ENCODE measurements at places on chromosomes 5 and 9. TPM values are rescaled to one million over a fixed set of nuclear protein-coding genes. Genes with fewer than 3 reads are reported as not detected.

DNA sequence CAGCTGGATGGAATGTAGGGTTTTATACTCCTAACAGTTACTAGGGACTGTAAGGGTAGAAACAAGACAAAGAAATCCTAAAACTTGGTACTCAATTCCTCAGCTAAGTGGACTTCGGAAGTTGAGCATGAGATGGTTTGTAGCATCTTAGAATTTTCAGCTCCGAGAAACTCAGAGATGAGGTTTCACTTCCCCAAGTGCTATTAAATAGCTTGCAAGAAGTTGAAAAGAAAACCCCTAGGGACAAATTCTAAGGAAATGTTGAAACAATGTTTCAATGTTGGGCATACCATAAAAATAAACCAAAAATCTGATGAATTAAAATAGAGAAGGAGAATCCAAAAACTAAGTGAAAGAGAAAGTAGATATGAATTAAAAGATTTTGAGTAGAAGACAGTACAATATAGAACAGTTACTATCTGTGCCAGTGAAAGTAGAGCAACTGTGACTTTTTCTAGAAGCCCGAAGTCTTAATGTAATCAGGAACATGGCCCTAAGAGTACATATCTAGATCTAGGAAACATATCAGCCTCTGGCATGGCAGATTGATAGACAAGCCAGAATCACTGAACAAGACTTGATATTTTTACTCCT, 308.6 kb upstream of the RGMB start:
- DNase-seq, result no peak

DNA sequence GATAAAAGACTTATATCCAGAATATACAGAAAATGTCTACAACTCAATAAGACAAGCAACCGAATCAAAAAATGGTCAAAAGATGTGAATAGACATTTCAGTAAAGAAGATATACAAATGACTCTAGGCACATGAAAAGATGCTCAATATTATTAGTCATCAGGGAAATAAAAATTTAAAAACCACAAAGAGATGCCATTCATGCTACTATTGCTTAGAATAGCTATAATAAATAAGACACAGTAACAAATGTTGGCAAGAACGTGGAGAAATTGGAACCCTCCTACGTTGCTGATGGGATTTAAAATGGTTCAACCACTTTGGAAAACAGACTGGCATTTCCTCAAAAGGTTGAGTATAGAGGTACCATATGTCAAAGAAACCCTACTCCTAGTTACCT, 39.8 kb downstream of the POLK start:
- no peak for DNase-seq

GRCh38 chr9:75108571-75108970, 20.3 kb downstream of the OSTF1 start:
- DNase-seq, result no peak

The NTNG2 gene
- 2.3 TPM for total RNA-seq

Data from H7 (cell line).